Right kidney (tissue), 9 donors: ENCODE measurements at places on chromosomes 2 and 18.

DNA sequence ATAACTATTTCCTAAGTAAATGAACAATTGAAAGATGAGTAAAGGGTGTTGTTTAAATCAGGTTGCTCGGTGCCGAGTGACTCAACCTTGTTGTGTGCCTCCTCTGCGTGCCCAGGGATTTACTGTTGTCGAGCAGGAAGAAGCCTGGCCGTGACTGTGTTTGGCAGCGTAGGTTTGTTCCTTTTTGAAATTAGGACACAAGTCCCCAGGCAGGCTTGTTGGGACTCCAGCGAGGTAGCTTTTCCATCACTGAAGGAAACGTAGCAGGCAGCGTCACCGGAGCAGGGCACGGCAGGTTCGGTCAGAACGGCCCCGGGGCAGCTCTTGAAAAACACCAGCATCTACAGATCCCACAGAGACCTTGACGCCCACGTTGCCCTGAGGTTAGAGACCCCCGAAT lies 48.6 kb downstream of the TMEM18 start:
- no peak for DNase-seq

- no peak for DNase-seq
Observed at GRCh38 chr2:120691410-120691809, 44.3 kb upstream of the GLI2 start.

DNA sequence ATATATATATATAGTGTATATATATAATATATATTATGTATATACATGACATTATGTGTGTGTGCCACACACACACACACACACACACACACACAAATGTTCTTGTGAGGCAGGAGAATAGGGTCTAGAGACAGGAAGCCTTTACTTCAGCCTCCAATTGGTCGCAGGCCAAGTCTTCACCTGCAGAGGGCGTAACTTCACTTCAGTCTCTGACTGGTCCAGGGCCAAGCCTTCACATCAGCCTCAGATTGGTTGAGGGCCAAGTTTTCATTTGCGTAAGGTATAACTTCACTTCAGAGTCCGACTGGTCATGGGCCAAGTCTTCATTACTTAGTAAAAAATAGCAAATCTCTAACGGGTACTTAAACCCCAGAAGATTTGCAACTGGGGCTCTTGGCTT lies 13.2 kb upstream of the SS18 start:
- DNase-seq, result no peak

DNA sequence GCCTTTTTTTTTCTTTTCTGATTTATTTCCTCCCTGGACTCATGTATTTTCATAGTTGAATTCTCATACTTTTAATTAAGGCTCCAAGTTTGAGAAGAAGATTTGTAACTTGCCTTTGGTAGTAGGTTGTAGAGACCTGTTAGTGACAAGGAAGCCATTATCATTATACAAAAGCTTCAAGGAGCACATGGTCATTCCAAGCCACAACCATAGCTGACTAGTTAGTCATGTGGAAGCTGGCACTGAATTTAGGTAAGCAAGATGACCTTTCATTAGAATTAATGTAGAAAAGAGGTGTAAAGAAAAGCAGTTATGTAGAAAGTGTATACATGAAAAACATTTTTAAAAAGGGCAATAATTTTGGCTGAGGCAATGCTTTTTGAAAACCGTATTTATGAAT lies 89.7 kb downstream of the LRP1B start:
- DNase-seq, result no peak

GRCh38 chr18:24559526-24559925 lies 99.1 kb downstream of the HRH4 start:
- no peak for DNase-seq

GRCh38 chr2:207571370-207571769 lies 41.6 kb downstream of the CREB1 start:
- no peak for DNase-seq

DNA sequence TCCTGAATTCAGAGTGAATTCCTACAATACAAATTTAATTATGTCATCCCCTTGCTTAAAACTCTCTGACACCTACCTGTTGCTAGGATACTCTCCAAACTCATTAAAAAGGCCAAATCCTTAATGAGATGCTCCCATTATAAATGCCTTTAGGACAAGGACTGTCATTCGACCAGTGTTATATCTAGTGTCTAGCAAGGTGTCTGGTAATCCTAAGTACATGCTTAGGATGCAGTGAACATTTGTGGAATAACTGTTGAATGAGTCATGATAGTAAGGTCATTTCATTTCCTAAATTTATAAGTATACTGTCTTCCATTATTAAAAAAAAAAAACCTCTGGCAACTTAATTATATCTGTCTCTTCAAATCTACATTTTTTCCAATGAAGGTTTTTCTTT lies 588.9 kb upstream of the NRXN1 start:
- no peak for DNase-seq

GRCh38 chr2:173753441-173753840 lies 211.7 kb downstream of the SP3 start:
- DNase-seq, result no peak

DNA sequence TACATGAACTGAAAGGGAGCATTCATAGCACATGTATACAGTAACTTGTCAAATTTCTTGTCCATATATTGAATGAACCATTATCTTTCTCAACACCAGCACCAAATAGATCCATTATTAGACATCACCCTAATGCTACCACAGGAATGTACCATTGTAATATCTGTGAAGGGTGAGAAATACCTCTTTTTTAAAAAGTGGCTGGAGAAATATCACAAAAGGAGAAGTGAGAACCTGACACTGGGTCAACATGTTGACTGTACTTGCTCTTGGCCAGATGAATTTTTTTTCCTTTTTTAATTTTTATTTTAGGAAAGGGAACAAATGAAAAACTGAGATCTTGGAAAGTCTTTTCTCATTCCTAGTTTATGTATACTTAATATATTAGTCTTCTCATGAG lies 63.5 kb downstream of the CAVIN2 start:
- no peak for DNase-seq

DNA sequence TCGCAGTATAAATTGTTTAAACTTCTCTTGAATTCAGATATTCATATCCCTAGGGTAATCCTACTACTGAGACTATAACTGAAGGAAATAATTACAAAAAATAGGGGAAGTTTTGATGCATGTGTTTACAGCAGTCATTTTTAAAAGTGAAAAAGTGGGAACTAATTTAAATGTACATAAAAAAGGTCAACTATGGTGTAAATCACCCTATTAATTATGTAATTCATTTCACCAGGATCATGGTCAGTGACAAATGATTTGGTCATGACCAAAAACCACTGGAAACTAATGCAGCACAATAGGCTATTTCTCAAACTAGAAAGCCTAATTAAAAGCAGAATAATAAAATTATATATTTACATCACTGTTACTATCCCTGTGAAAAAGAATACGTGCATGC lies 5.0 kb upstream of the CNGA3 start:
- DNase-seq, result no peak

- DNase-seq, result no peak
Observed at GRCh38 chr2:161250864-161251436, 57.3 kb upstream of the PSMD14 start.
